GM04503 (cell line): ENCODE measurements at places on chromosomes 16 and 17.

DNA sequence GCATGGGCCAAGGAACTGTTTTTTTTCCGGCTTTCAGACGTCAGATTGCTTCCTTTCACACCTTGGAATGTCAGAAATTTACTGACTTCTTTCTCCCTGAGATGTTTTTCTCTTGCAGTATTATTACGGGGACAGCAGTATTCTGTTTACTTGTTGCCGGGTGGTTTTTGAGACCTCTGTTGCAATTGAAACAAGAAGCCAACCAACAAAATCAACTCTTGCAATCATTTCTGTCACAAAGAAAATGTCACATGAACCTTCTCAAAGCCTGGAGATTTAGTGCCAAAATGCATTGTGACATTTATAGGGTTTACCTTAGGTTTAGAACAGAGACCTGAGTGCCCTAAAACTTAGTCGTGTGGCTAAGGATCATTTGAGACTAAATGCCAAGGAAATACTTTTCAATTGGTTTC, 174.3 kb downstream of the MAP2K6 start:
- no peak for DNase-seq

DNA sequence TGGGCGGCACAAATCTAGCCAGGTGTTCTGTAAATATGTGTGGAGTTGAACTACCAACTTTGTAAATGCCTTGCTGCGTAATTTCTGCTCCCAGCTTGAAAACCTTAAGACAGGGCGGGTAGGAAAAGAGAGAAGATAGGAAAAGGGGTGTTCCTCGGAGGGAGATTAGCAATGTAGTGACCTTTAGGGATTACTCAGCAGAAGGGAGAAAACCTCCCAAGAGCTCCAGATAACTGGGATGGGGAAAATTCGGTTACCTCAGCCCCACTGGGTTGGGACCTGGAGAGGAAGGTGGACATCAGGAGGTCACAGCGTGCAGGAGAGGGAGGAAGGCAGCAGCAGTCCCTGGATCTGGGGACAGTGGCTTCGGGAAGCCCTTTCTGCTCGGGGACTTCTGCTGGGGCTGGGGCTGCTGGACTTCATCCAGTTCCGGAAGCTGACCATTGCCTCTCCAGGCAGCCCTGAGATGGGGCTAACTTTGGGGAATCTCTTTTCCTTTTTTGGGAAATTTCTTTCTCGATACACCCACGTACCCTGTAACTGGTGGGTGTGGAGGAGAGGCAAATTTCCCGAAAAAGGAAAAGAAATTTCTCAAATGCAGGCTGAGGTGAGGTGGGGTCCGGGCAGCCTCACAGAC, 39.2 kb downstream of the MPRIP start:
- DNase-seq = no peak

DNA sequence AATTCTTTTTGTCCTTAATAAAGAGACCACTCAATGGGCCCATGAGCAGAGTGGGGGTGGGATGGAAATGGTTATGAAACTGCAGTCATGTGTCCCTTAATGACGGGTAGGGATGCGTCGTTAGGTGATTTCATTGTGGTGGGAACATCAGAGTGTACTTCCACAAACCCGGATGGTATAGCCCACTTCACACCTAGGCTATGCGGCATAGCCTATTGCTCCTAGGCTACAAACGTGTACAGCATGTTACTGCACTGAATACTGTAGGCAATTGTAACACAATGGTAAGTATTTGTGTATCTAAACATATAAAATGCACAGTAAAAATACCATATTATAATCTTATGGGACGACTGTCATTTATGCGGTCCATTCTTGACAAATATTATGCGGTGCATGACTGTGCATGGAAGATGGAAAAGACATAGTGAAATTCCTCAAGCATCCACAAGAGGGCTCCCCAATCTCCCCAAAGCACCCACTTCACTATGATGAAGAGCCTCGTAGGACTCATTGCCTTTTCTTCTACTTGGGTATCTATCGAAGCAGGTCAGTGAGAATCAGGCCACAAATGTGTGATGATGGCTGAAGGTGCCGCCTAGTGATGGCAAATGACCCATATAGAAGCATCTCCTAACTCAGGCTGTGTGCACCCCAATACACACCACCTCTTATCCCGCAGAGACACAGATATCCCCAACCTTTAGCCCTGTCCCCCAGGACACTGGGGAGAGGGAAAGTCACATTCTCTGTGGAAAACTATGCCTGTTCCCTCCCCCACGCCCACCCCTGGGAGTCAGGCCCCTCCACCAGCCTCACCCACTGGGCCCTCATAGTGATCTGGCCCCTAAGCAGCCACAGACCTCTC, 43.5 kb downstream of the TBX21 start:
- DNase-seq = no peak

- DNase-seq = no peak
These were observed 319.8 kb downstream of the SEC14L1 start for GRCh38 chr17:77460514-77461046.

DNA sequence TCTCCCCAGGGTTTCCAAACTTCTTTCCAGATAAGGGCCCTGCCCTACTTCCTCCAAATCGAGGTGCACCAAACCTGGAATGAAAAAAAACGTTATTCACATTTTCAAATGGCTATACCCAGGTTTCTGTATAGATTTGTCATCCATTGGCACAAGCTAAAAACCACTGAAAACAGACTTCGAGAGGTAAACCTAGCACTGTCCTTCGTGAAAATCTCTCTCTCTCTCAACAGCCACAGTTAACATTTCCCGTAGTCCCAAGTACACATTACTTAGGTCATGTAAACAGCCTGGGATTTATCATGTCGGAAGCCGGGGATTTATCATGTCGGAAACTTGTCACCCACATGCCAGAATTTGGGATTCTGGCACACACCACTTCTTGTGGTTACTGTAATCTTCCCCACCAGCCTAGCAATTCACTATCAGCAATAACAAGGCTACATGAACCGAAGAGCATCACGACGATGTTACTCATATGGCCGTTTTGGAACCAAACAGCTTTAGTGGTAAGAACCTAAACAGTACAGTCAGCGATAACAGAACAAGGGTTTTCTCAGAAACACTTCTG, 1.2 kb downstream of the DDX5 start:
- DNase-seq = no peak

- no peak for DNase-seq
These were observed 10.5 kb upstream of the PLK1 start for GRCh38 chr16:23668225-23668624.

- no peak for DNase-seq
These were observed 238.5 kb downstream of the ZFHX3 start for GRCh38 chr16:72809446-72809845.

DNA sequence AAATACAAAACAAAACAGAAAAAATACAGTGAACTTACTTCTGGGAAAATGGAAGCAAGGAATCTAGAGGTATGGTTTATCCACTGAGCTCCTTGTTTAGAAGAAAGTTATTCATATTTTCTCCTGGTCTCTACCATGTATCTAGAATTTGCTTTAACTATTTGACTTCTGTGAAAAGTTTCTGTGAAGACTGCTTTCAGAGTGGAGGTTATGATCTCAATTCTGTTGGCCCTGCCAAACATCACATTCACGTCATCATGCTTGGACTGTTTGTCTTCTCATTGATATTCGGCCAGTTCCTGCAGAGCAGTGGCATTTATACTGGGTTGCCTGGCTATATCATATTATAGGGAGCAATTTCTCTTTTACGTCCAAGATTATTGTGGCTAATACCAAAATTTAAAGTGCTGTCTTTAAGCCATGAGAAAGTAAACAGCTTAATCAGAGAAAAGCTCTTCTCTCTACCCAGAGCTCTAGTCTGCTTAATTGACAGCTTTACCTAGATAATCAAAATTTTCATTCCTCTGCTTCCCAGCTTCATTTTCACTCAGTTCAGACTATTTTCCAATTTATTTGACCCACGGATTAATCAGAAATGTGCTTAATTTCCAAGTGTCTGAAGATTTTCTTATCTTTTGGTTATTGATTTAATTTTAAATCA, at the start of gene ABCA8:
TSS of gene ABCA8 (minus strand) at position 212 of the 661 bp plus-strand sequence. CDS start 13,358 bp downstream, outside the sequence.
- DNase-seq = no peak
